ENCODE measurements at places on chromosomes 12 and 14. TPM values are rescaled to one million over a fixed set of nuclear protein-coding genes. Genes with fewer than 3 reads are reported as not detected.

GRCh38 chr12:111268738-111269572 lies 99.9 kb downstream of the PHETA1 start:
- DNase-seq, result no peak

- DNase-seq, result no peak
Measured at GRCh38 chr14:68950111-68950510, 29.0 kb downstream of the ACTN1 start.

DNA sequence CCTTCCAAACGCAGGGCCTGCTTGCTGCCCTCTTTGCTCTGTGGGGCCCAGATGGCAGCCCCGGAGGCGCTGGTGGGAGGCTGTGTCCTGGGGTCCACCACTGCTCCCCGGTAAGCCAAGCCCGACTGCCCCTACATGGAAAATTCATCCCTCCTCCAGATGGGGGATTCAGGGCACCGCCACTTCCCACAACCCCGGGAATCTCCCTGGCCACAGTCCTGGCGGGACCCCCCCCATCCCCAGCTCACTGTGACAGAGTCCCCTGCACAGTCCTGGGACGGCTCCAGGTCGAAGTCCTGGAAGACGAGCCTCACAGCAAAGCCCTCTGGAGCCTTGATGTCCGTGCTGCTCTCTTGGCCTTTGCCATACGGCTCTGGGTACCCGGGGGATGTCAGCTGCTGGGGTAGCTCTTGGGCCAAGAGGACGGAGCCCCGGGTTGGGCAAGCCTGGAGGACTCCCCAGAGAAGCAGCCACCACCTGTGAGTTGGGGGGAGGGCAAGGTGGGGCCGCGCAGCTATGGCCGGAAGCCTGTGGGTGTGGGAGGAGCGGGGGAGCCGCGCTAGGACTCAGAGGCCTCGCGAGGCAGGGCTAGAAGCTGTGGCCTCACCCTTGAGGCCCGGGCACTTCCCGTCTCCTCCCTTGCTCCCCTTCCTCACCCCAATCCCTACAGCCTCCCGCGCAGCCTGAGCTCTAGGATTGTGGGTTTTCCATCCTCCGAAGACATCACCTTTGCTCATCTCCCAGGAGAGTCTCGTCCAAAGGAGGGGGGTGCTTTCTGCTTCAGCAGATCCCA lies 815 bp downstream of the C1RL start:
- DNase-seq, result no peak

The MYBPC1 gene
- 0.39 TPM for polyA plus RNA-seq

The LTBP2 gene
- polyA plus RNA-seq, result 2.9 TPM

Data from renal pelvis (tissue), 12 donors.